ENCODE measurements at places on chromosomes 7 and 10. TPM values are rescaled to one million over a fixed set of nuclear protein-coding genes. Genes with fewer than 3 reads are reported as not detected.

Gene ERV3-1
- 66.9 TPM for total RNA-seq

Gene GIMAP4
- 29.2 TPM for total RNA-seq

Gene IFIT1B
- total RNA-seq = not detected

Gene CALHM3
- not detected for total RNA-seq

Gene TET1
- 6.9 TPM for total RNA-seq

Gene SLIT1
- under 0.01 TPM for total RNA-seq

Gene SPDYE6
- total RNA-seq = not detected

Gene CFTR
- 16.4 TPM for total RNA-seq

Gene METTL27
- total RNA-seq = 7.0 TPM

Gene LOXL4
- total RNA-seq = 6.9 TPM

Gene RAPGEF5
- 18.7 TPM for total RNA-seq

Gene CYP2E1
- total RNA-seq = 3.4 TPM

Gene AKR1E2
- total RNA-seq = 15.5 TPM

Gene GPRIN2
- total RNA-seq = 5.9 TPM
